Stimulated activated CD4-positive, alpha-beta T cell treated with anti-CD3 and anti-CD28 coated beads, Interleukin-4, amount 100 ng/mL, for 1 hour (primary cell): ENCODE measurements at places on chromosomes 5 and 9.

DNA sequence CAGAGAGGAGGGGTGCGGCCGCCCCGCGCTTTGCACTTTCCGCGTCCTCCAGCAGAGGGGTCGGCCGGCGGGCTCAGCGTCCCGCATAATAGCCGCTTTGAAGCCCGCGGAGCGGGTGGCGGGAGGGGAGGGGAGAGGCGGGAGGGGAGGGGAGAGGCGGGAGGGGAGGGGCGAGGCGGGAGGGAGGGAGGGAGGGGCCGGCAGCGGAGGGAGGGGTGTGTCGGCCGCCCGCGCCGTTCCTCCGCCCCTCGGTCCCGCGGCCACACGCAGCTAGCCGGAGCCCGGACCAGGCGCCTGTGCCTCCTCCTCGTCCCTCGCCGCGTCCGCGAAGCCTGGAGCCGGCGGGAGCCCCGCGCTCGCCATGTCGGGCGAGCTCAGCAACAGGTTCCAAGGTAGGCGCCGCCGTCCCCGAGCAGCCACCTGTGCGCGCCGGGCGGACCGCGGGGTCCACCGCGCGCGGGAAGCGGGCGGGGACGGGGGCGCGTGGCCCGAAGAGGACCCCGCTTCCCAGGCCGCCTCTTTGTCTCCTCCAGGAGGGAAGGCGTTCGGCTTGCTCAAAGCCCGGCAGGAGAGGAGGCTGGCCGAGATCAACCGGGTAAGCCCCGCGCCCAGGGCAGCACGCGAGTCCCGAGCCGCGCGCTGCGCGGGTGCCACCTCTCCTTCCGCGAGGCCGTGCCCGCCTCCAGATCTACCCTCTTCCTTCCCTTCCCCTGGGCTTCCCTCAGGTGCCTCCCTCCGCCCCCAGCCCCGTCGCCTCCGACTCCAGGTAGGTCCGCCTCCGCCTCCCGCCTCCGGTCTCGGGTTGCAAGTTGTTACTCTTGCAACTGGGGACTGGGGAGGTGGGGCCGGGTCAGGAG is at the start of gene AIF1L:
AIF1L (plus strand) TSS at position 263 of the 857 bp plus-strand sequence; CDS start at position 362, 99 bp downstream.
- peak; percentile 34 for DNase-seq

GRCh38 chr9:134420974-134421432 is 94.7 kb downstream of the RXRA start:
- DNase-seq: no peak

DNA sequence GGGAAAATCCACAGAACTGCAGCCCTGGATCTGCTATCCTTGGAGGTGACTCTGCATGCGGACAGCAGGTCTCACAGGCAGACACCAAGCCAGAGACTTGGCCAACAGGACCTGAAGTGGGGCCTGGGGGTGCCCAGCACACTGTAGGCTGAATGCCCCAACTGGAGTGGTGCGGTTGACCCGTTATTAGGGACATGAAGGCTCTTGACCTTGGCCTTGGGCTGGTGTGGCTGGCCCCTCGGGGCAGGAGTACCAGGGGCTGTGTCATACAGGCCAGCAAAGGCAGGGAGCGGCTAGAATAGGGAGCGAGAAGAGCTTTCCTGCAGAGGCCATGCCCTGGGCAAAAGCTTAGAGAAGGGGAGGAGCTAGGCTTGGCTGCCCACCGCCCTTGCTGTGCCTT is 153.2 kb upstream of the MVB12B start:
- DNase-seq: no peak

GRCh38 chr9:129677456-129677855 is 12.0 kb downstream of the PRRX2 start:
- no peak for DNase-seq

- no peak for DNase-seq
These were observed 318.4 kb downstream of the ARL15 start for GRCh38 chr5:53991942-53992341.

DNA sequence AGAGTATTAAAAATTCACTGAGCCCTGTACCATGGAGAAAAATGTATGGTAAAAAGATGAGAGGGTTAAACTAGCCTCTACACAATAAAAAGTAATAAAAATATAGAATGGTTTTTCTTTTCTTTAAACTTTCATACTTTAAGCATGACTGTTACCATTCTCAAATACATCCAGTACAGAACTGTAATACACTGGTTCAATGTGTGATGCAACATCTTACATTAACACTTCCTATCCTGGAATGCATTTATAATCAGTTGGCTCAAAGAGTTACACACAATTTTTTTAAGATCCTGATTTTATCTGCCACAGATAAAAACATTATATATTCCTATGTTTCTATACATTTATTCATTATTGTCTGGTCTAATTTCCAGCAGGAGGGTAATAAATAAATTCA is 4.7 kb downstream of the GNAQ start:
- no peak for DNase-seq

DNA sequence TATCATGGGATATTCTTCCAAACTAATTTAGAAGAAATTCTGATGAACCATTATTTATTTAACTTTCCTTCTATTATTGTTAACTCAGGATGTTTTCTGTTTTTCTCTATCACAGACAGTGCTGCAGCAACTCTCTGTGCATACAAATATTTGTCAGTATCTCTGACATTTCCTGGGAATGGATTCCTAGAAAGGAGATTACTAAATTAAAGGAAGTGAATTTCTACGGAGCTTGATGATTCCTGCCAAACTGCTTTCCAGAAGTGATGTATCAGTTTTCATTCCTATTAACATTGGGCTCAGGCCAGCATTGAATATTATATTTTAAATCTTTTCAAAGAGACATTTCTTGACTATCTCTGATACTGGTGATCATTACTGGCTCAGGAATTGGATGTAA is 26.0 kb upstream of the MAST4 start:
- no peak for DNase-seq

GRCh38 chr5:105783811-105784210 is 1886.9 kb downstream of the EFNA5 start:
- no peak for DNase-seq

DNA sequence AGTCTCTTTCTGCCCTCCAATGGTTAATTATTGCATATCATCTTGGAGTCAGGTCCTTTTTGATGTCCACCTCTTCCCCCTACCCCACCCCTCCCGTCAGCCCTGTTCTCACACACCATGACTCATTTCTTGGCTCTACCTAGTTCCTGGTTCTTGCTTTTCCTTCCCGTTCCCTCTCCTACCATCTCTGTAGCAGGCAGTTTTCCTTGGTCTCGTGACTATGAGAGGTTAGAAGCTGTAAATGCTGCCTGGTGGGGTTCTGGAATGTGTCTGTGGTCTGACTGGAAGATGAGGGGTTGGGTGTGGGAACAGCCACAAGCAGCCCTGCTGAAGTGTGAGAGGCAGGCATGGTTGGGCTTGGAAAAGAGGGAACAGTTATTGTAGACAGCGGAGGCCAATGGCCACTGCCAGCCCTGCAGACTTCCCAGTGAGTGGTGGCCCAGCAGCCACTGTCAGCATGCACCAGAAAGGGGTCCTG is 18.2 kb downstream of the SLC22A5 start:
- DNase-seq: no peak

GRCh38 chr5:96197347-96197746 is 235.7 kb upstream of the ELL2 start:
- DNase-seq: no peak

GRCh38 chr9:94783102-94783682 is 56.7 kb downstream of the AOPEP start:
- peak; percentile 24 for DNase-seq

- no peak for DNase-seq
These were observed 199.2 kb downstream of the TRIO start for GRCh38 chr5:14342306-14342705.

GRCh38 chr5:153863951-153864350 is 174.8 kb downstream of the FAM114A2 start:
- DNase-seq: no peak

DNA sequence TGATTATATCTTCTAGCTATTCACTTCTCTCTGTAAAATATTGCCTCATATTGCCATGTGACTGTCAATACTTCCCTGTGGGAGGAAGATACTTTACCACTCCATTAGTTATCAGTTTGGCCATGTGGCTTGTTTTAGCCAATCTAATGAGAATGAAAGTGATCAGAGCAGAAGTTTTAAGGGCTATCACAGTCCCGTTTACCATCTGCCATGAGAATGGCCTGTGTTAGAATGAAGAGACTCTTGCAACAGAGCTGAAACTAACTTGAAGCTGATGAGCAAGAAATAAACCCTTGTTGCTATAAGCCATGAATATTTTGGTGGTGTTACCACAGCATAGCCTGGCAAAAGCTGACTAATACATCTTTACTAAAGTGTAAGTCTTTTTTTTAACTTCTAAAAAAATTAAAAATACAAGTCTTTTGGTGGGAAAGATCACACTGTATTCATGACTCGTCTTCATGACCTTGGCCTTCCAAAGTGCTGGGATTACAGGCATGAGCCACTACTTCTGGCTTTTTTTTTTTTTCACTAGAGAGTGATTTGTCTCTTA is 68.0 kb upstream of the CTNNA1 start:
- DNase-seq: no peak

GRCh38 chr5:78699552-78700153 is 51.1 kb upstream of the LHFPL2 start:
- DNase-seq: no peak

GRCh38 chr5:118999696-119000095 is 11.3 kb upstream of the DTWD2 start:
- DNase-seq: no peak

DNA sequence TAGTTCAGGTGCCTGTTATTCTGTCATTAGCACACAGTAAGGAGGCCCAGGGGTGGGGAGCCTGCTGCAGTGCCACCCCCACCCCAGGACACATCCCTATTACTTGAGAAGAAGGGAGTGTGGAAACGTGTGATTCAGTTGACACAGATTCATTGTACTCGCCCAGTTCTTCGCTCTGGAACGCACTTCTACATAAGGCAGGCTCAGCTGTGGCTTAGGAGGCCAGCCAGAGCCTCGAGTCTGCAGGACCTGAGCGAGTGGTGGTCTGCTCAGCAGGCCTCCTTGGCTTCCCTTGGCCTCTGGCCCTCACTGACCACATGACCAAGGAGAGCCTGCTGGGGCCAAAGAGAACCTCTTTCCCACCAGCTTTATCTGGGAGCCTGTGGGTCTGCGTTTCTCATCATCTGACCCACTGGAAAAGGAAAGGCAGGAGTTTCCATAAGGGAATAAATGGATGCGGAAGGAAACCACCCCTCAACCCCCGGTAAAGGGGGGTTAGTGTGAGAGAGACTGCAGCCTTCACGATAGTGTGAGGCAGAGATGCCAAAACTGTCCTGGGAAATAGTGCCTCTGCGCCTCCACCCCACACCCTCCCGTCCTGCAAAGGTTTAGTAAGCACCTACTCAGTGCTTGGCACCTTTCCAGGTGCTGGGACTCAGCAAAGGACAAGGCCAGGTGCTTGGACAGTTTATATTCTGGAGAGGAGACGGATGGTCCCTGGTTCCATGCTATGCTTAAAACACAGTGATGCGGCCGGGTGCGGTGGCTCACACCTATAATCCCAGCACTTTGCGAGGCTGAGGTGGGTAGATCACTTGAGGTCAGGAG is 73.7 kb downstream of the PPARGC1B start:
- DNase-seq: no peak

DNA sequence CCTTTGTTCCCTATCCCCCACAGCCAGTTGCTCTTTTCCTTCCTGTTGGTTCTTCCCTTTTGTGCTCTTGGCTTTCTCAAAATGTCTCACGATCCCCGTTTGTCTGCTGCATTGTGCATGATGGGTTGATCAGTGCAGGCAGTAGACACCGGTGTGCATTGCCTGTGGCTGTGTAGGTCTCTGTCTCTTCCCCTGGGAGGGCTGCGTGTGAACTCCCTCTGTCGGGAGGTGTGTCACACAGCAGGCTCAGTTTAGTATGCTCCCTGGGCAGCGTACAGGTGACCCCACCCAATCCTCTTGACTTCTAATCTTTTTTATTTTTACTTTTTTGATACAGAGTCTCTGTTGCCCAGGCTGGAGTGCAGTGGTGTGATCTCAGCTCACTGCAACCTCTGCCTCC is 265.3 kb downstream of the FSTL4 start:
- no peak for DNase-seq

- DNase-seq: no peak
These were observed 810.8 kb downstream of the TLE1 start for GRCh38 chr9:80878556-80878955.

GRCh38 chr9:72588336-72588735 is 66.9 kb downstream of the TMC1 start:
- no peak for DNase-seq

- no peak for DNase-seq
These were observed 28.3 kb downstream of the JAK2 start for GRCh38 chr9:5013374-5013773.

GRCh38 chr9:135000647-135001245 is 83.0 kb upstream of the FCN1 start:
- no peak for DNase-seq

GRCh38 chr9:124857533-124858162 is 4.1 kb downstream of the RPL35 start:
- DNase-seq: no peak

DNA sequence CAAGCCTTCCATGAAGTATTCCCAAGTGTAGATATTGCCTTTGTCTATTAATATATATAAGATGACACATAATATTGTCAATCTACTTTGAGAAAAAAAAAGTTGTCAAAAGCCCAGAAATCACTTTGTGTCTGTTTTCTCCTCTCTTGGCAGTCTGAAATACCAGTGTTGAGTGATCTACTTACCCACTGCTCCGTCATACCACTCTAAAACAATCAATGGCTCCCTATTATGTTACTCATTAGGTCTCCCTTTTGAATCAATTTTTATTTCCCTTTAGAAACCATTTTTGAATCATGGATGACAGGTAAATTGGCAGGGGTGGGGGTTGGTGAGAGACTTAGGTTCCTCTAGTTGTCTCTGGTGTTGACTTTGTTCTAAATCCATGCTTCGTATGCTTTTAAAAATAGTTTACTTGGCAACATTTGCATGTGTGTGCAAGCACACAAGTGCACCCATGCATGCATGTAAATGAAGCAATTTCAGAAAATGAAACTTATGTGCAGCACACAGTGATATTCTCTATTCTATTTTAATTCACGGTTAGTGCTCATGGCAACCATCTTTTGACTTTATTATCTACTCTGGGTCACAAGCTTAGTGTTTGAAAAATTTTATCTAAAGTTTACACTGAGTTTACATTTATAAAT is 378.9 kb downstream of the RAB3C start:
- DNase-seq: no peak

DNA sequence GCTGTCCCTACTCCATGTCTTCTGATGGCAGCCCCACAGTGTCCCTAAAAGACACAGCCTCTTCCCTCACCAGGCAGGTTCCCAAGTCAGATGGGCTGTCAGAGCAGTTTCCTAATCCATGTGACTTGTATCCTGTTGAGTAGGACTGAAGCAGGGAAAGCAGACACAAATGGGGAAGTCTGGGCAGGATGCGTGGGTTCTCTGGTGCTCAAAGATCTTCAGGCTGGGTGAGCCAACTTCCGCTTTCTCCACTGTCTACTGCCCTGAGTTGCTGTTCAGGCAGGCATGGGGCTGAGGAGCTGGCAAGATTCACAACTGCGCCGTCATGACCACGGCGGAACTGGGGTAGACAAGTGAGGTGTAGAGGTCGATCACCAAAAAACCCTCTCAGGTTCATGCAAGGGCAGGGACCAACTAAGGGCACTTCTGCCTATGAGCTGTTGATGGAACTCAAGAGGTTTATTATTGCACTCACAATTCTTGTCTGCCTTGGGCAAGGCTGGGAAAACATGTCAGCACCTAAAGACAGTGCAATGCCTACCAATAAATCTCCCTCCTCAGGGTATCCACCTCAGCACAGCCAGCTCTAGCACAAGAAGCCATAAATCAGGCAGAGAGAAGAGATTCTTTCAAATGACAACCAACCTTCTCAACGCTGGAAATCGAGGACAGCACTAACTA is 83.4 kb downstream of the RAPGEF1 start:
- peak; percentile 53 for DNase-seq

GRCh38 chr9:846852-847251 is 5.4 kb downstream of the DMRT1 start:
- no peak for DNase-seq

GRCh38 chr5:147101659-147102369 is 133.0 kb upstream of the STK32A start:
- no peak for DNase-seq
